ENCODE measurements at places on chromosomes 2 and 18.
A peak's percentile ranks its signal among the peaks of the same experiment; 100 is the strongest.

GRCh38 chr2:136248242-136248641, 130.3 kb upstream of the CXCR4 start:
- no peak for DNase-seq

- DNase-seq = no peak
These were observed 60.5 kb upstream of the PELI1 start for GRCh38 chr2:64204703-64205102.

DNA sequence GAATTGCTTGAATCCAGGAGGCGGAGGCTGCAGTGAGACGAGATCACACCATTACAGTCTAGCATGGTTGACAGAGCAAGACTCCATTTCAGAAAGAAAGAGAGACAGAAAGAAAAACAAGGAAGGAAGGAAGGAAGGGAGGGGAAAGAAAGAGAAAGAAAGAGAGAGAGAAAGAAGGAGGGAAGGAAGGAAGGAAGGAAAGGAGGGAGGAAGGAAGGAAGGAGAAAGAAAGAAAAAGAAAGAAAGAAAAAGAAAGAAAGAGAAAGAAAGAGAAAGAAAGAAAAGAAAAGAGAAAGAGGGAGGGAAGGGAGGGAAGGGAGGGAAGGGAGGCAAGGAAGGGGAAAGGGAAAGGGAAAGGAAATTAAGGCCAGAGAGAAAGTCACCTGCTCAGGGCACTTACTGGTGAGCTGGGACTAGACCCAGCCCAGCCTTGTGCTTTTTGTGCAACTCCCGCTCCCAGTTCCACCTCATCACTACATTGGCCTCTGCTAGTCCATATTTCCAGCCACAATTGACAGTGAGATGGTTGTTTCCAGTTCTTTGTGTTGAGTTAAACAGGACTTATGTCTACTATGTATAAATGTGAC, 35.7 kb downstream of the MOGAT1 start:
- no peak for DNase-seq

DNA sequence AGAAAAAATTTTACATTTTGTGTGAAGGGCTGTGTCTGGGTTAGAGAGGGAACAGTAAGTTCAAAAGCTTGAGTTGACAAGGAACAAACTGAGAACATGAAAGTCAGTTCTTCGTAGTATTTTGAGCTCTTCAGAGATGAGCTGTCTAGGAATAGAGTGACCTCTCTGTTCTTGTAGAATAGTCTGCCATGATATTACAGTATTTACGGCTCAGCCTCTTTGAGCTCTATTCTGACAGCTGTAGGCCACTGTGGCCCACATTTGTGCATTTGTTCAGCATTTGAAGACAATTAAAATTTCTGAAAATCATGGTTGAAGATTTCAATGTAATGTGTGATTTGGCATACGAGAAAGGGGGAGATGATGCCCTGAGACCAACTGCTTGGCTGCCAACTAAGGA, 172.8 kb downstream of the MGAT5 start:
- no peak for DNase-seq

DNA sequence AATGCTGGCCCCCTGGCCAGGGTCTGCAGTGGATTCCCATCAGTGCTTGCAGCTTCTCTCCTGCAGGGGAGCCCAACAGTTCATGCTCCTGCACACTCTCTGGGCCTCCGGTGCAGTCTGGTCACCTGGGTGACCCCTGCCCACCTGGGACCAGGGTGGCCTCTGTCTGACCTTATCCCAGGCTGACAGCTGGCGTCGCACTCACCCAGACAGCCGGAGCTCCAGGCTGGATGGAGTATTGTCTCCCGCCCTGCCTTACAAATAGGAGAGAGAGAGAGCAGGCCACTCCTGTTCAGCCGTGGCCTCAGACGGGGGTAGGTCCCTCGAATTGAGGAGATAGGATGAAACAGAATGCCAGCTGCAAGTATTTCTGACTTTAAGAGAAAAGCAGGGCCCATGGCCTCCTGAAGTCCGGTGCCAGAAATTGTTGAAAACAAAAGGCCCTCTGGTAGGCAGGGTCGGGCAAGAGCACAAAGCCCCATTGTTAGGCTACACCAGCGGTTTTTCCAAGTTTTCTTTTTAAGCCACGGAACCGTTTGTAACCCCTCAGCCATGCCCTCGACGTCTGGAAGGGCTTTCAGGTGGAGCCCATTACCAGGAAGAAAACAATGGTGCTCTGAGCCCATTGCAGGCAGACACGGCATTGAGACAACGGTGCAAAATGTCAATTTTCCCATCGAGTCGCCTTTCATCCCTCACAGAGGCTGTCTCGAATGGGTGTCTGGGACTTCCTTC, 258.4 kb downstream of the BCL11A start:
- no peak for DNase-seq

- DNase-seq = no peak
These were observed 56.4 kb upstream of the ITGB6 start for GRCh38 chr2:160256507-160256906.

GRCh38 chr2:127623388-127624319, 22.3 kb upstream of the GPR17 start:
- DNase-seq = no peak

GRCh38 chr2:1972948-1973347, 228.6 kb upstream of the PXDN start:
- DNase-seq = no peak

DNA sequence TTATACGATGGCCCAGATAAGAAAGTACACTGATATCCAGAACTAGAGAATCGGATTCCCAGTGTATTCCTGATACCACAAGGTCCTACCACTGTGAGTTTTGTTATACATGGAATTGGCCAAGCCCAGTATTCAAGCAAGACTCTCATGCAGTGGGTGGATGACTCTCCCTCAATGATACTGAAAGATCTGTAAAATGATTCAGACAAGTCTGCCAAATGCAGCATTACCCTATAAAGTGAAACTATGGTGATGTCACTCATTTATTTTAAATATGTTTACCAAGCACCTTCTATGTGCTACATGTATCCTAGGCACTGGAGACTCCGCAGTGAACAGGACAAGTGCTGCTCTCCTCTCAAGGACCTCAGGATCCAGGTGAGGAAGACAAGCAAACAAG, 22.6 kb downstream of the MYO5B start:
- no peak for DNase-seq

GRCh38 chr2:29632018-29632417, 289.4 kb downstream of the ALK start:
- no peak for DNase-seq

DNA sequence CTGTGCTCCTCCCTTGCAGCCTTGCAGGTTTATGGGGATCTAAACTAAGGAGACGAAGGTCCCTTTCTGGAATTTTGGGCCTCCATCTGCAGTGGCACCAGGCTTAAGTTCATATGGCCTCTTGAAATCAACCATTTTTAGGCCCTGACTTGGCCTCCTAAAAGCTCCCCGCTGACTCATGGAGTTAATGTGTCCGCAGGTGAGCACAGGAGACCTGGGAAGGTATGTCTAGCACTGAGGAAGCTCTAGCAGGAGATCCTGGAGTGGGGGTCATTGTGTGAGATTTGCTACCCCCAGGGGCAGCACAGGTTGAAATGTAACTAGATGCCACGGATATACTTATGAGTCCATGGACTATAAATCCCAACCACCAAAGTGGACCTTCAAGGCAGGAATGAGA, 95.9 kb upstream of the CELF4 start:
- DNase-seq = no peak

DNA sequence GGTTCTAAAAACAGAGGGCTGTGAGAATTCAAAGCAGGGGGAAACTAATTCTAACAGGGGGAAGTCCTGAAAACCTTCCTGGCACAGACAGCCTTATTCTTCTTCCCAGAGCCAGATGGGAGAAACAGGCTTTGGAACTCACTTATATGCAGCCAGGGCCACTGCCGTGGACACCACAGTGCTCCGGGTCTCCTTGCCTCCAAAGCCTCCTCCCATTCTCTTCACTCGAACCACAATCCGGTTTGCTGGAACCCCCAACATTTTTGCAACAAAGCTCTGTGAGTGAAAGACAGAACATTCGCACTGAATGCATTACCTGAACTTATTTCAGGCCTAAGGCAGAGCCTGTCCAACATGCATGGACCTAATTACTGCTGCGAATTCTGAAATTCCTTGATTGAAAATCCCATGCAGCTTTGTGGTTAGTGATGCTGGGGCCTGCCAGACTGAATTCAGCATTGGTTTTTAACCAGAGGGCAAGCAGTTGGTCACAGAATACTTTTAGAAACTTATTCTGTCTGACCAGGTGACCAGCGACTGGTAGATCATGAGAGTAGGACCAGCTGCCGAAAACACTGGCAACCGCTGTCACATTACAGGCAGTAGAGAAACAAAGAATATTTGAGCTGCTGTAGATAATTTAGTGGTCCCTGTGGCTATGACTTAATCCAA, 48.6 kb downstream of the XDH start:
- no peak for DNase-seq

GRCh38 chr2:216904974-216905373, 45.1 kb upstream of the TNP1 start:
- no peak for DNase-seq

- peak; percentile 48 for DNase-seq
These were observed 53.9 kb upstream of the CYTIP start for GRCh38 chr2:157497638-157498314.

DNA sequence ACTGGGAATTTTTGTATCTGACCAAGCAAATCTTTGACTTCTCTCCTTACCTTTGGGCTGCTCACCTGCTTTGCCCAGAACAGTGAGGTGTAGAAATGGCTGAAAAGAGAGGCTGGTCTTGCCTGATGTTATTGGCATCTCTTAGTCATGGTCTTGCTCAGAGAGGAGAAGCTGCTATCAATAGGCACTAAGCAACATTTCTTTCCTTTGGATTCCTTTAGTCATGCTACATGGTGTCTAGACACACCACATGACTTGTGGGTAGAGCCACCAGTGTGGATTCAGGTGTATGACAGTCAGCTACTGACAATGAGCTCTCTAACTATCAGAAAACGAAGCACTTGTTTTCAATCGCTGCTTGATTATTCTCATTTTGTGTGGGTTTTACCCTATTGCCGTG, 341.3 kb upstream of the DCC start:
- no peak for DNase-seq

DNA sequence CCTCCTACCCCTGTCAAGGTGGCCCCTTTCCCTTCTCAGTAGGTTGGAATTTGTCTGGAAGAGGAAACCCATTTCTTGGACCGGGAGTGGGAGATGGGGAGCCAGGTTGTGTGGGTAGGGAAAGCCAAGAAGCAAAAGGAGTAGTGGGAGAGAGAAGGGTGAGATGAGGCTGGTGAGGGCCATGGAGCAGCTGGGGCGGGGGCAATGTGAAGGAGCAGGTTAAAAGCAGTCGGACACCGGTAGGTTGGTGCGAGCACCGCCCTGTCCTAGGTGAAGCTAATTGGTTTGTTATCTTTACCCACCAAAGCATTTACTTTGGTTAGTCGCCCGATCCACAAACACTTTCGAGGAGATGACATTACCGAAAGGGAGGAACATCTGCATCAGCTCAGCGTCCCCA, 306.8 kb downstream of the CELF4 start:
- DNase-seq = no peak

GRCh38 chr2:46239175-46239846, 57.9 kb upstream of the EPAS1 start:
- no peak for DNase-seq

- no peak for DNase-seq
These were observed 151.5 kb downstream of the MTCL1 start for GRCh38 chr18:8856769-8857393.

DNA sequence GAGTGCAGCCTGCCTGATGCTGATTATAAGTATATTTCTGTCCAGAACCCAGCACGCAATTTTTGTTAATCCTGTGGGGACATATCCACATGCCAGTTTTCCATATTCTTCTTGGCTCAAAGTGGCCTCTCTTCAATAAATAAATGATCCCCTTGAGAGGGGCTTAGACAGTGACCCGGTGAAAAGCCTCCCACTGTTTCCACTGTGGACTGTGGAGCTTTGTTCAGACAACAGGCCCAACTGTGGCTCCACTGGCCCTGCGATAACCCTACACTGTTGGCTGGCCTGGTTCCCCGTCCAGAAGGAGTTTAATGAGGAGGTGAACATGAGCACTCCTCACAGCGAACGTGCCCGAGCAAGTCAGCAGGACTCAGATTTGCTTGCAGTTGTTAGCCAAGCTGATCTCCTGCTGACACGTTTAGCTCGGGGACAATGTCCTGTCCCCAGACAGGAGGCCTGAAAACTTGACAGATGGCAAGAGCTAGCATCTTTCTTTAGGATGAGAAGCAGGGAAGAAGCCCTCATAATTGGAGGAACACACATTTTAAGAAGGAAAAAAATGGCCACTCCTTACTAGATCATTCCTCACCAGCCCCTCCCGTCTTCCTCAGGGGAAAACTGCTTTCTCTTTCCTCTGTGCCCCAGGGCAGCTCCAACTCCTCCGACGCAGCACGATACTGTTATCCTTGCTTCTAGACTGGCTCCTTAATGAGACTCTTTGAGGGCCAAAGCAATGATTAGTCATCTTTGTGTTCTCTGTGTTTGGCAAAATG, 20.0 kb upstream of the MTCL1 start:
- DNase-seq = no peak

- DNase-seq = no peak
These were observed 2.0 kb upstream of the THUMPD2 start for GRCh38 chr2:39780825-39781600.

DNA sequence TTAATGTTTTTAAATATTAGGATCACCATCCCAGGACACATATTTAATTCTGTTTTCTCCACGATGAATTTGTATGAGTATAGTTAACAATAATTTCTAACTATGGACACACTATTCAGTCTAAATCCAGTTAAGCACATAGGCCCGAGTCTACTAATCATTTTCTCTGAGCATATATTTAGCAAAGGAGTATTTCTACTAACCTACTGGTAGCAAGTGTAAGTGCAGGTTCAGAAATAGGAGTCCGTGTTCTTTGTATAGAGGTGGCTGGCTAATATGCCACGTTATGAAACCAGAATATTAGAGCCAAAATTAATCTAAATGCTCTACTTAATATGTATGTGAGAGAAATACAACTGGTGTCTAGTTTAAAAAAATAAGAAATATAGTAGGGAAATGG, 416.6 kb upstream of the NXPH2 start:
- no peak for DNase-seq

DNA sequence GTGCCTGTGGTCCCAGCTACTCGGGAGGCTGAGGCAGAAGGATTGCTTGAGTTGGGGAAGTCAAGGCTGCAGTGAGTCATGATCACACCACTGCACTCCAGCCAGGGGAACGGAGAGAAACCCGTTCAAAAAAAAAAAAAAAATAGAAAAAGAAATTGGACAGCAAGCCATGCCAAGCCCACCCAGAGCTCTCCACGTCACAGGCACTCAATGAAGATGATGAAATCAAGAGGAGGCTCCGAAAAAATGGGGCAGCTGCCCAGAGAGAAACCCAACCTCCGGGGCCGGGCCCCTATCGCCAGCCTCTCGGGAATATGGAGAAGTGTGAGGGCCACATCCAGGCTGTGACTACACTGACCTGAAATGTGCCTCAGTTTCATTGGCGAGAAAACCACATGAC, 40.0 kb downstream of the BIN1 start:
- DNase-seq = no peak

Measured in D341Med (cell line).